ENCODE measurements at places on chromosomes 5 and 9.

DNA sequence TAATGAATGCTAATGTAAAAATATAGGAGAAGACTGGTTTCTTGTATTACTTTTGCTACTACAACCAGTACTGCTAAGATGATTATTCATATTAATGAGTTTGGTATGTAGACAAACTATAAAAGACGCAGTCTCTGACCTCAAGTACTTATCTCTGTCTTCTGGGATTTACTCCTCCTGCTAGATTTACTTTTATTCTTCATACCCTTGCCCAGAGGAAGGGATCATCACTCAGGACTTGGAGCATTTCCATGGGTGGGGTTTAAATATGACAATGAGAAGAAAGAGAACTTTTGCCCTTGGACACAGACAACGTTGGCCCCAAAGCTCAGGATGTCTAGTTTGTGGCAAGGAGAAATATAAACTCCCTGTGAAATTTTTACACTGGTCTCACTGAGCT is 126.1 kb downstream of the BNC2 start:
- peak; percentile 73 for DNase-seq

DNA sequence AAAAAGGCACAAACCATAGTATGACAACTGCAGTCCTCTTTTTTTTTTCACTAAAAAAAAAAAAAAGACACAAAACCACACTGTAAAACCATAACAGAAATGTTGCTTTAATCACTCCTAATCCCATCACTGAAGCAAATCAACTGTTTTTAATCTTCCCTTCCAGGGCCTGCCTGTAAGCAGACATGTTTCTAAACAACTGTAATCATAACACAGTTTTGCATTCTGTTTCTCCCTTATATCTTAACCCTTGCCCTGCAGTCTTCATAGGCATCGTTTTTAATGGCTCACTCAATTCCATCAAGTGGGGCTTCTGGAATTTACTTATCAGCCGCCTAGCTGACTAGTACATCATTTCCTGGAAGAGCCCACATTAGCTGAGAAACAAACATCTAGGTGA is 111.0 kb upstream of the SLC25A48 start:
- no peak for DNase-seq

- DNase-seq, result no peak
Observed at GRCh38 chr5:10555277-10555684, 8.6 kb upstream of the ANKRD33B start.

DNA sequence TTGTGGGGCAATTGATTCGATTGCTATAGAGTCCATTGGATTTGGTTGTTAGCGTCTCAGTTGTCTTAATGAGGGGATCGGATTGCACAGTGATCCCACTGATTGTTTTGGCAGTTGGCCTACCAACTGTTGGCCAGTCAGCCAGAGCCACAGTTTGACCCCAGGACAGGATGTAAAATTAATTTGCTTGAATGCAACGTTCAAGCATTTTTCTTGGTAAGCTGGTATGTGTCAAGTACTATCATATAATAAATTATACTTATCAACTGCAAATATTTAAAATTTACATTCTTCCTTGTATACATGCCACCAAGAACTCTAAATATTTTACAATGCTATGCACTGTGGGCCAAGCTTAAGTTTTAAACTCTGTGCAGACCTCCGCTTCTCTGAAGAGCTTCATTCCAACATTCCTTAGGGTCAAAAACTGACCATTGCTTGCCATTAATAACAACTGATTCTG is 80.4 kb upstream of the OSMR start:
- DNase-seq, result no peak

GRCh38 chr5:99928490-99928889 is 606.7 kb upstream of the FAM174A start:
- DNase-seq, result no peak

GRCh38 chr9:71001780-71002386 is 119.5 kb downstream of the TRPM3 start:
- peak; percentile 7 for DNase-seq

GRCh38 chr9:134992755-134993124 is 75.0 kb upstream of the FCN1 start:
- no peak for DNase-seq

DNA sequence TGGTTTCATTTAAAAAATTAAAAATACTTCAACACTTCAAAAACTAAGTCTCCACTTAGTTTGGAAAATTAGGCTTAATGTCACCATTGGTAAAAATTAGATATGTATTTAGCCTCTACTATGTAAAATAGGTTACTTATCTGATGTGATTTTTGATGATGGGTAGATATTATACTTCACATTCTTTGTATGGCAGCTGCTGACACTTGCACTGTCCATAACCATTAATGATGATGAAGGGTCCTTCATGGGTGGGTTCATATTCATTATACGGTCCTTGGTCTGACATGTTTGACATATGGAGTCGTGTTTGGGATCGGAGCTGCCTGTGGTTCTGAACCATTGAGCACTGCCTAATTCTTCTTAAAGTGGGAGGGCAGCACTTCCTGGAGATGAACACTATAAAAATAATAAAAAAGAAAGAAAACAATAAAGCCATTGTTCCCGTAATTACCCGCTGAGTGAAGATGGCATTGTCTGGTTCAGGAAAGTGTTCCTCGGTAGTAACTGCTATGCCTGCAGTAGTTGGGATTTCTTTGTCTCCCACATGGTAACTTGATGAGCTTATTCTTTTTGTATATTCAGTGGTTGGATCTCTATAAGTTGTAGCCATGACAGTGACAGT is 2.2 kb downstream of the LRRTM2 start:
- DNase-seq, result no peak

GRCh38 chr5:116814626-116815385 is 240.2 kb upstream of the SEMA6A start:
- no peak for DNase-seq

DNA sequence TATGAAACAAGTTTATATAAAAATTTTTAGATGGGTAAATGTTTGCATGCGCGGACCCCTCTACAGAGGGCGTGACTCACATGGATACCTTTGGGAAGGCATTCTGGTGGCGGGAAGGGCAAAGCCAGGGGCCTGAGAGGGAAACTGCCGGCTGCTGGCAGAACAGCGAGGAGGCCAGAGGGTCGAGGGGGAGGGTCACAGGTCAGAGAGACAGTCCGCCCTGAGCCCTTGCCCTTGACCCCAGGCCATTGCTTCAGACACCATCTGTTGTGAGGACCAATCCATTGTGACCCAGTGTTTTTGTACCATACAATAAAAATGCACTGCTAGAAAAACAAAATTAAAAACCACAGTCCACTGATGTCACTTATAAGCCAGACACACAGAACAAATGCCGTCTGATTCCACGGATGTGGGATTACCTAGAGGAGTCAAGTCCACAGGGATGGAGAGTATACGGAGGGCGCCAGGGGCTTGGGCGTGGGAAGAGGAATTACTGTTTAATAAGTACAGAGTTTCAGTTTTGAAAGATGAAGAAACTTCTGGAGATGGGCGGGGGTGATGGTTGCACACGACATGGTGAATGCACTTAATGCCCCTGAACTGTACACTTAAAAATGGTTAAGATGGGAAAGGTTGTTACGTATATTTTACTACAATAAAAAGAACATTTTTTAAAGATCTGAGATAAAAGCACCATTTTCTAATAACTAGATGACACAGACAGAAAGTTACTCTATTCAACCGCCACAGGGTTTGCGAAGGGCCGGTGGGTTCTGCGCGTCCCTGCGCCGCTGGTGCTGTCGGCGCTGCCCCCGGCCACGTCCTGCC is 12.0 kb downstream of the BTNL9 start:
- no peak for DNase-seq

- peak; percentile 20 for DNase-seq
Observed at GRCh38 chr9:129822898-129823541, 916 bp downstream of the TOR1A start.

Data from umbilical cord (tissue), 2 donors.